Posterior cingulate gyrus (tissue), 11 donors: ENCODE measurements at places on chromosomes 5 and 9.

DNA sequence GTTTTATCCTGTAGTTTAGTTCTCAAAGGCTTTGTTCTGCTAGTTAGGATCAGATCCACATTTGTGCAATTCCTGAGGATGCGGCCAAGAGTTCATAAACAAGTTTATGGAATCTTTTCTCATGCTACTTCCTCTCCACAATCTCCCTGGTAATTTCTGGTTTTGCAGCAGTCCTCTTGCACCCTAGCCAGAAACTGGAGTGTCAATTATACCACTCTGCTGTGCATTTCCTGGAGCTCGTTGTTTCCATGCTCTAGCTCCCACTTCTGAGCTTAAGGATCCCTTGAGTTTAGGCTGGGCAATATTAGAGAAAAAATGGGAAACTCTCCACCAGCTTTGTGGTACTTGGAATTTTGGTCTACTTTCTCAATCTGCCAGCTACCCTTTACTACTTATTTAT is 474.7 kb downstream of the DIRAS2 start:
- DNase-seq: no peak

- DNase-seq: no peak
Measured at GRCh38 chr9:111917201-111917600, 20.6 kb downstream of the UGCG start.

DNA sequence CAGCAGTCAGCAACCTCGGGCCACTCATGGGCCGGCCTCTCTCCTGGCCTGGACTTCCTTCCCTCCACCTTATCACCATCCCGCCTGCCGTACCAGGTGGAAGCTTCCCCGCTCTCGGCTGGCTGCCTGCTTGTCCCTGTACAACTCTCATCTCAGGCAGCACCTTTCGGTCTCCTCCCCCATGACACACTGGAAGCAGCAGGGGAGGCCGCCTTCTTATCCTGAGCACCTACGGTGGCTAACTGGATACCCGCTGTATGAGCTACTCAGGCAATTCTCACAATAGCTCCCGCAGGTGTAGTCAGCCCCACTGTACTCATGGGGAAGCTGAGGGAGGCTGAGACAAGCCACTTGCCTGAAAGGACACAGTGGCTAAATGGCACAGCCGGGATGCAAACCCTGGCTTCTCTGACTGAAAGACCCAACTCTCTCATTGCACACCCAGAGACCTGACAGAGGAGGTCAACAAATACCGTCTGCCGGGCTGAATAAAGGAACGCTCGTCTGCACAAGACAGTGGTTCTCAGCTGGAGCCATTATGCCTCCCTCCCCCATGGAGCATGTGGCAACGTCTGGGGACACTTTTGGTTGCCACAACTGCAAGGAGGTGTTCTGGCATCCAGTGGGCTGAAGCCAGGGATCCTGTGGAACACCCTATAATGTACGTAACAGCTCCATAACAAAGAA is 9.6 kb downstream of the STK10 start:
- no peak for DNase-seq

DNA sequence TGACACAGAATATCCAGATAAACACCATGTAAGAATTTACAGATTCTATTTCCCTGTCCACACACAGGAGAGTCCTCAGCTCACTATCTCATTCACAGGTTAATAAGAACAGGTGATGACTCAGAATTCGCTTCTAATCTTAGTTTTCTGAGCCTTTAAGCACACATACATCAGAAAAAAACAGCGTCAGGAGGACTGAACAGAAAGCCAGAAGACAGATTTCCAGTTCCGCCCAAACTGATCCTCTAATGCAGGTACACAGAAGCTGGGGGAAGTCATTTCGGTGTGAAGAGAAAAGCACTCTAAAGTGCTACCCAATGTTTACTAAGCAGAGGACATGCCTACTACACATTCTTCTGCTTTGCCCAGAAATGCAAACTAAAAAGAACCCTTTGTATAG is 1.6 kb downstream of the CEMIP2 start:
- DNase-seq: no peak

- peak; percentile 86 for DNase-seq
Measured at GRCh38 chr5:140114341-140115185, 654 bp downstream of the PURA start.

DNA sequence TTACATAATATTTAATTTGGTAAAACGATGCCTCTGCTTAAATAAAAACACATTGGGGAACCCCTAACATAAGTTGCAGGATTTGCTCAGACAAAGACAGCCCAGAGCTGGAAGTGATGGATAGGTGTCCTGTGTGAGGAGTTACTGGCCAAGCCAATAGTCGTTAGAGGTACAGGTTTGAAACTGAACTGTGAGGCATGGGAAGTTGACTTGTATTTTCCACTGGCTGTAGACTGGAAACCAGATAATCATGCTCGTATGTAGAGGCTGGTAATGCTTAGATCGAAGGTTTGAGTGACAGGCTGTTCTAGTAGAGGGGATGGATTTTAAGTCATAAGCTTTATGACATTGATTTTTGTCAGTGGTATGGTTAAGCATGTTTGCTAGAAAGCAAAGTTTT is 24.8 kb downstream of the TEK start:
- DNase-seq: no peak

GRCh38 chr5:112637343-112637742 is 100.3 kb upstream of the APC start:
- no peak for DNase-seq

GRCh38 chr5:43515678-43516048 is 715 bp upstream of the C5orf34 start:
- DNase-seq: no peak

DNA sequence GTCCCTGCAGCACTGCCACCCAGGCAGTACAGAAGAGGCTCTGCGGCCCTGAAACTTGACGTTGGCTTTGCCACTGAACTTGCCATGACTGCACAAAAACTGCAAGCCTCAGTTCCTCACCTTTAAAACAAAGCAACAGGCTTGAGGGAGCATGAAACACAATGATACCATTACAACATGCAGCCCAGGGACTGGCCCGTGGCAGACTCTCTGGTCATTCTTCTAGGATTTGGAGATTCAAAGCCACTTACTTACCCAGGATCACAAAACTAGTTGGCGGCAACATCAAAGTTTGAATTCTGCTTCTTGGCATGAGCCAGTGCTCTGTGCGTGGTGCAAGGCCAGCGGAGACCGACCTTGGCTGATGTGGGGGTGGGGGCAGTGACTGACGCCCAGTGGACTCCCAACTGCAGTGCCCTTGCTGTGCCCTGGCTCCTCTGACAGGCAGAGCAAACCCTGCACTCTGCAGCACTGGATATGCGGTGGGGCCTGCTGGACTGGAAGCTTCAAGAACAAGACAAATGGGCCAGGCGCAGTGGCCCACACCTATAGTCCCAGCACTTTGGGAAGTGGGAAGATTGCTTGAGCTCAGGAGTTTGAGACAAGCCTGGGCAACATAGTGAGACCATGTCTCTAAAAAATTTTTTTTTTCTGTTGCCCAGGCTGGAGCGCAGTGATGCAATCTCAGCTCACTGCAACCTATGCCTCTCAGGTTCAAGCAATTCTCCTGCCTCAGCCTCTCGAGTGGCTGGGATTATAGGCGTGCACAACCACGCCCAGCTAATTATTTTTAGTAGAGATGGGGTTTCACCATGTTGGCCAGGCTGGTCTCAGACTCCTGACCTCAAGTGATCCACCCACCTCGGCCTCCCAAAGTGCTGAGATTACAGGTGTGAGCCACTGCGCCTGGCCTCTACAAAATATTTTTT is 18.9 kb downstream of the SQSTM1 start:
- no peak for DNase-seq

DNA sequence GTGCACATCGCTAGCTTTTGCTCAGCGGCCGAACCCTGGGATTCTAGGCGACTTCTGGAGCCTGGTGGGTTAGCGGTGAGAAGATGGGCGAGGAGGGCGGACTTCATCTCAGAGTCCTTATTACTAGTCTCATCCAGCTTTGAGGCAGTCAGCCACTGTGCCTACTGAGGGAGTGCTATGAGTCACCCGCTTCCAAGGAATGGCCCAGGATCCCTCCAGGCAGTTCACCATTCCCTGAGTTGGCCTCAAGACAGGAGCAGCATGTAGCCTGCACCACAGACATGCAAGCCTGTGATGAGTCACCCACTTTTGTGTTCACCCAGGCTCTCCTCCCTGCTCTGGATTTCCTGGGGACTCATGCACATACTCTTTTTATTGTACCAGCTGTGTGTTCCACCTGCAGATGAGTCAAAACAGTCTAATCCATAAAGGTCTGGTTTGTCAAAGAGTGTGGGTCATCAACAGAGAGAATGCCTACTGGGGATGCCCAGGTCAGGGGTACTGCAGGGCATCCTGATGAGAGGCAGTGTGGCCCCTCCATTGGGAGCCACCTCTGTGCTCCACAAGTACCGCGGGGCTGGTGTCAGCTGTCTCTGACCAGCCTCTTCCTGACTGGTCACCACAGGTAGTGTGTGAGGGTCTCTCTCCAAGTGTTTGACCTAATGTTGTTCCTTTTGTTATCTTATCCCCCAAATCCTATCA is 20.2 kb downstream of the SLC22A5 start:
- no peak for DNase-seq

- DNase-seq: no peak
Measured at GRCh38 chr5:3011764-3012017, 260.2 kb upstream of the IRX2 start.

DNA sequence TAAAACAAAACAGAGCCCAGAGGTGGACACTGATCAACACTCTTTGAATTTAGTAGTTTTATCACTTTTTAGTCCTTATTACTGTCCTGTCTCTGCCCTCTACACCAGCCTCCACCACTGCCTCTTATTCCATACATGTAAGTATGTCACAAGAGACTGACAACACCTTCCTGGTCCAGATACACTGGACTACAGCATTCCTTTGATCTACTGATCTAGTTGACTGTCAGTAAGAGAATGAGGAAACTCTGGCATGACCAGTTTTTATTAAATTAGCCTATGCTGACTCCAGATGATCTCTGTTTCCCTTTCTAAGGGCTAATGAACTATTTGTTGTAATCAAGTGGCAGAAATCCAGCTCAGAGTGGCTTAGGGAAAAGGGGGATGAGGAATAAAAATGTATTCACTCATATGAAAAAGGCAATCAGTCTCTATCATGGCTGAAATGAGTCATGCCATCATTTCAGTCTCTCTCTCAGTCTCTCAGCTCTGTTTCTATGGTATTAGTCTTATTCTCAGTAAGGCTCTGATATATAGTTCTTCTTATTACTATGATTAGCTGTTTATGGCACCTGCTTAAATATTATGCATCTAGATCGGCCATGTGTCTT is 5.5 kb downstream of the ARHGEF37 start:
- DNase-seq: no peak

DNA sequence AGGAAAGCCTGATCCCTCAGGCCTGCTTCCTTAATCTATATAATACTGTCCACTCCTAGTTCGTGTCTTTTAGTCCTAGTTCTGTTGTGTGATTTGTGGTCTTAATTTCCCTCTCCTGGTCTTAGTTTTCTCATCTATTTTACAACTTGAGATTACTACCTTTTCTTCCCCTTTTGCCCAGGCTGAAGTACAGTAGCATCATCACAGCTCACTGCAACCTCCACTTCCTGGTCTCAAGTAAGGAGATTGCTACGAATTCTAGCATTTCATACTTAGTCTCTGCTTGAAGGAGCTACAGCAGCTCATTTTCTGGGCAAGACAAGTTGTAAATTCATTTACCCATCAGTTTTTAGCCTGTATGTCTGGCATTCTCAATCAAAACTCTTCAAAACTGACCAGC is 5.5 kb downstream of the TRIM32 start:
- no peak for DNase-seq

DNA sequence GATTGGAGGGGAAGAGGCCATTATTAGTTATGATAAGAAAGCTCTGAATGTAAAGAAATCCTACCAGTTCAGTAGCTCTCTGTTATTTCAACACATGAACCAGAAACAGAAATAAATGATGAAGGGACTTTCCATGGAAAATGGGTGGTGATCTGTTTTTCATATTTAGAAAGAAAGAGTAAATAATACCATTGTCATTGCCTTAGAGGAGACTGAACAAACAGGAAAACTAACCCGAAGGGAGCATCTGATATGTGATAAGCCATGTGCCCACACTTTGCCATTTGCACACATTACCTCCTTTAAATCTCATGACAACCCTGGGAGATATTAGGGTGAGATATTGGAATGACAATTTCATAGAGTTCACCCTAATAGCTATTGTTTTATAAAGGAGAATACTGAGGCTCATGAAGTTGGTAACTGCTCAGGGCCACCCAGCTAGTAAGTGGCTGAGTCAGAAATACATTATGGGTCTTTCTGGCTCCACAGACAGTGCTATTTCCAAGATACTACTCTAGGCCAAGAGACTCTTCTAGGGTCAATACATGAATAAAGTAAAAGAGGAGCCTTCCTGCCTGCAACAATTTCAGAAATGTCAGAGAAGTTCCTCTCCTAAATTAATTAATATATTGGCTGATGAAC is 111.0 kb upstream of the SLIT3 start:
- DNase-seq: no peak

- DNase-seq: no peak
Measured at GRCh38 chr9:113631137-113631765, 167.7 kb downstream of the RGS3 start.

- DNase-seq: no peak
Measured at GRCh38 chr5:104347119-104347708, 784.6 kb upstream of the NUDT12 start.

- DNase-seq: no peak
Measured at GRCh38 chr9:78074385-78075291, 43.0 kb upstream of the GNAQ start.

- no peak for DNase-seq
Measured at GRCh38 chr9:78253285-78253684, 17.4 kb downstream of the CEP78 start.

DNA sequence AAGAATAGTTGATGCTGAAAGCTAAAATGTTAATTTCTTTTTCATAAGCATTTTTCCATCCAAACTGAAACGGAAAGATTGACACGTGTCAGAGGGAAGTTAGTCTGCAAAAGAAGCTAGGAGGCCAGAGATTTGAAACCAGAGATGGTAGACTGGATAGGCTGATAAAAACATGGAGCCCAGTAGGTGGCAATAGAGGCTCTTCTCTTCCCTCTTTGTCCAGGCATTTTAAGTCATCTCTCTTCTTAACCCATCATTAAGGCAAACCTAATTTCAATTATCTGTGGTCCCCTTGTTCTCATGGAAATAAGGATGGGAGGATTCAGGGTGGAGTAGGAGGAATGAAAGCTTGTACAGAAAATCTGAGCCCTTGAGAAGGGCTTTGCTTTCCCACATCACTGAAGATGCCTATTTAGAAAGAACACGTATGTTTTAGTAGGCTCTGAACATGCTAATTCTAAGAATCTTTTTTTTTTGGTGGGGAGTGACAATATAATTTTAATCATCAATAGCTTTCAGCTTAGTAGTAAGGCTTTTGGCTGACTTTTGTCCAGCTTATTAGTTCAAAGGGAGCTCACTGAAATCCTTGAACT is 66.6 kb downstream of the ZNF474 start:
- DNase-seq: no peak

DNA sequence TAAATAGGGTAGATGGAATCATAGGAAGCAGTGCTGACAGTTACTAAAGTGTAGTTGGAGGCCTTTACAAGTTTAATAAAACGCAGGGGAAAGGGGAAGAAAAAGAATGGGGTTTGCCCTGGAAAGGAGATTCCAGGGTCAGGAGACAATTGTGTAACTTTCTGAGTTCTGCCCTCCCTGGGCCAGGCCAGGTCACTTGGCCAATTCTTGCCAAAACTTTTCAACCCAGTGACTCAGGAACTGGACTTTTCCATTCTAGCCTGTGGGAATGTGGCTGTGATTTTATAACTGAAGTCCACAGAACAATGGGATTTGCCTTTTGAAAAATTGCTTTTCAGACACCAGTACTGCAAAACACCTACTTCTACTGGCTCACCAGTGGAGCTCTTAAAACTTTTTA is 289.8 kb upstream of the ANKRD55 start:
- no peak for DNase-seq
